PC-9 (cell line): ENCODE measurements at places on chromosomes 7 and 10. TPM values are rescaled to one million over a fixed set of nuclear protein-coding genes. Genes with fewer than 3 reads are reported as not detected.

TMEM140 gene
- total RNA-seq = 0.25 and 0.92 TPM in 2 replicates

TMEM178B gene
- total RNA-seq = not detected in 2 replicates

GPC2 gene
- 4.5 and 10.0 TPM in 2 replicates for total RNA-seq

GRCh38 chr10:47207894-47208469 lies 92.0 kb upstream of the GDF10 start:
- DNase-seq = no peak

NME8 gene
- not detected in 2 replicates for total RNA-seq

GRCh38 chr7:22192801-22193200 lies 164.2 kb downstream of the RAPGEF5 start:
- no peak for DNase-seq

C10orf67 gene
- 1.2 and 1.3 TPM in 2 replicates for total RNA-seq

GRCh38 chr10:130511766-130512165 lies 375.6 kb downstream of the GLRX3 start:
- DNase-seq = no peak

- no peak for DNase-seq
Observed at GRCh38 chr7:43565786-43566185, 17.1 kb upstream of the STK17A start.

DNA sequence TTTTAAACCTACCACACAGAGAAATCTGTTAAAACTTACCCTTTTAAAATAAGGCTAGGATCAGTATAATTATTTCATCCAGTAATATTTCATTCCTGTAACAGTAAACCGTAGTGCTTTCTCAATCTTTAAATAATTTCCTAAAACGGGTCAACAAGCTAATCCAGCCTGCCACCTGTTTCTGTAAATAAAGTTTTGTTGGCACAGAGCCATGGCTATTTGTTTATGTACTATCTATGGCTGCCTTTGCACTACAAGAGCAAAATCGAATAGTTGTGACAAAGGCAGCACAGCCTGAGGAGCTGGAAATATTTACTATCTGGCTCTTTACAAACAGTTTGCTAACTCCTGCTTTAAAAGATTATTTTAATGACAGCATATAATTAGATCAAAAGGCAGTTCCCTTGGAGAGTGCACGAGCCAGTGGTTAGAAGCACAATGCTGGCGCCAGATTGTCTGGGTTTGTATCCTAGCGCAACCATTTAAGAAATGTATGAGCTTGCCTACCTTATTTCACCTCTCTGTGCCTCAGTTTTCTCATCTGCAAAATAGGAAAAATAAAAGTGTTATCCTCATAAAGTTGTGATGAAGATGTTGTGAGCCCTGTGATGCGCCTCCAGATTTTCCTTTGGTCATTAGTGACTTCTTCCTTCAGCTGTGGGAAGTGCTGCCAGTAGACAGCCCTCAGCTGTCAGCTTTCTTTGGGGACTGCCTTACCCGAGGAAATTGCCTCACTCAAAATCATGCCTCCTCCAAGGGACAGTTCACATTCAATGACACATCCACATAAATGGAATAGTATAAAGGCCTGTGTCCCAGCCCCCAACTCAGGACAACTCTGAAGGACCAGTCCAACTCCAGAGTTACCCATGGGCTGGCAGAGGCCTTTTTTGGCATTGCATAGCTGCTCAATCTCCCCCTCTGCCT lies 11.8 kb upstream of the MIOS start:
- peak; percentile 36 for DNase-seq

DNA sequence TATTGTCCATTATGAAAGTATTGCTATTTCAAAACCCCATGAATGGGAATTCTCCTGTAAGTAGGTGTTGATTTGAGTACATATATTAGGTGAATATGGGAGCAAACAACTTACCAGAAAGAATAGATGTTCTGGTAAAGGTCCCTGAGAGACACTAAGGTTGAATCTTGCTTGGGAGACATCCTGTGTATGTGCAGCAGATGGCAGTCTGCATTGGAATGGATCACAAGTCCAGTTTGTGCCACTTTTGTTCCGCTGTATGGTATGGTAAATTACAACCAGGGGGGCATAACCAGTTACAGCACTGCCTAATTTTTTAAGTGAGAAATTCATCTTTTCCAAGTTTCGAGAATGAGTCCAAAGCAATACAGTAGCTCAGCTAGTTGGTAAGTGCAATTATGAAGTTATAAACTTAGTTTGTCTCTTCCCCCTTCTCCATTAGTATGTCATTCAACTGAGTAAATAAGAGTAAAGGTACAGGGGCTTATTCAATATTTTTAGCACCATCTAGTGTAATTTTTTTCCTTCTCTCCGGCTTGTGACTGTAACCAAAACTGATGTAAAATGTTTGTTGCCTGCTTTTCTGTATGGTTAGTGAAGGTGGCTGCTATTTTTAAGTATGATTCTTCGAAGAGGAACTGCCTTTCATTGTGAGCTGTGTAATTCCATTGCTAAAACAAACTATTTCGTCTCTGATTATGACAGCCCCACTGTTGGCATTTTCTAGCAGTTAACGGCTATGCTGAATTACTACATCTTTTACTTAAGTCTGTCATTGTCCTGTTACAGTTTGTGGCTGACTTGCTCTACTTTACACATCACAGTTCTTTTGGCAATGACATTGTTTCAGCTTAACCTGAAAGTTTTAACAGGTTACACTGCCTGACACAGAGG lies 2.8 kb downstream of the MCU start:
- no peak for DNase-seq

DNA sequence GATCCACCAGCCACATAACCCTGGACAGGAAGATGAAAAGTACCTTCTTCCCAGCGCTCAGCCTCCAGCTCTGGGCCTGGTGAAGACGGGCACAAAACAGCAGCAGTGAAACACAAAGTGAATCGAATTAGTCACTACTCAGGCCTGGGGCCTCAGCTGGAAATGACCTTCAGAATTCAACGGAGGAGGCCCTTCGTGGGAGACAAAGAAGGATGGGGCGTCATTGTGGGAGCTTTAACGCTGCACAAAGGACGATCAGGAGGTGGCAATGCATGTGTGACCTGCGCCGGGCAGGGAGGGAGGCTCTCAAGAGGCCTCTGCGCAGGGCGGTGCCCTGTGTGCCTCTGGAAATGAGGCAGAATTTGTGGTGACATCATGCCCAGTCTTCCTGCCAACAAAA lies 161.9 kb downstream of the DNAJB6 start:
- no peak for DNase-seq
